Neural crest cell (in vitro differentiated cells): ENCODE measurements at places on chromosomes 2 and 18. TPM values are rescaled to one million over a fixed set of nuclear protein-coding genes. Genes with fewer than 3 reads are reported as not detected.

Gene RNASEH1
- total RNA-seq = 28.9 and 33.7 TPM in 2 replicates

Gene ALPI
- total RNA-seq = not detected in 2 replicates

Gene PXDN
- 217 and 218 TPM in 2 replicates for total RNA-seq

Gene FKBP1B
- total RNA-seq = 22.0 and 22.1 TPM in 2 replicates

Gene NYAP2
- 0.35 and 0.36 TPM in 2 replicates for total RNA-seq

Gene TLX2
- not detected in 2 replicates for total RNA-seq

Gene STPG4
- total RNA-seq = 0.26 and 0.34 TPM in 2 replicates

Gene RAD51AP2
- total RNA-seq = 0.16 and 0.23 TPM in 2 replicates

Gene EMILIN1
- 22.6 and 24.1 TPM in 2 replicates for total RNA-seq

Gene IL1B
- not detected in 2 replicates for total RNA-seq

Gene IHH
- 0.16 TPM in 1 of 2 replicates, not detected in the other for total RNA-seq

Gene MC5R
- total RNA-seq = not detected in 2 replicates

Gene ZNF407
- total RNA-seq = 13.1 and 13.2 TPM in 2 replicates

Gene DNAJC5G
- total RNA-seq = not detected in 2 replicates

Gene CXCR1
- total RNA-seq = not detected in 2 replicates

Gene IAH1
- 38.6 and 42.7 TPM in 2 replicates for total RNA-seq

Gene LONRF2
- 5.0 and 5.2 TPM in 2 replicates for total RNA-seq

Gene CCDC141
- total RNA-seq = not detected in 2 replicates

Gene POTEC
- not detected in 2 replicates for total RNA-seq

Gene RAX
- total RNA-seq = not detected in 2 replicates

Gene KCNS3
- 1.4 and 2.7 TPM in 2 replicates for total RNA-seq

Gene RAB31
- 18.9 and 23.6 TPM in 2 replicates for total RNA-seq

Gene MOCOS
- 2.6 TPM in 2 replicates for total RNA-seq

Gene CREG2
- 0.63 TPM in 1 of 2 replicates, not detected in the other for total RNA-seq

Gene MC2R
- total RNA-seq = not detected in 2 replicates

Gene RUFY4
- total RNA-seq = not detected in 2 replicates

Gene KIAA2012
- total RNA-seq = 0.07 and 0.34 TPM in 2 replicates

Gene SLC5A7
- total RNA-seq = 2.7 and 3.0 TPM in 2 replicates

Gene RAB10
- 112 and 113 TPM in 2 replicates for total RNA-seq

Gene IL1RN
- not detected in 2 replicates for total RNA-seq

Gene DHRS9
- not detected in 2 replicates for total RNA-seq

Gene UGT1A5
- not detected in 2 replicates for total RNA-seq

Gene KCNE4
- total RNA-seq = 0.09 TPM in 1 of 2 replicates, not detected in the other

Gene OSBPL1A
- total RNA-seq = 45.8 and 47.6 TPM in 2 replicates

Gene CHRNG
- not detected in 2 replicates for total RNA-seq

Gene CIB4
- total RNA-seq = not detected in 2 replicates

Gene ITGB6
- not detected in 2 replicates for total RNA-seq

Gene DSG4
- total RNA-seq = not detected in 2 replicates

Gene TMEM169
- 29.7 and 34.8 TPM in 2 replicates for total RNA-seq

Gene CNGA3
- total RNA-seq = 0.72 and 0.84 TPM in 2 replicates

Gene FLACC1
- 0.77 and 1.0 TPM in 2 replicates for total RNA-seq

Gene YES1
- total RNA-seq = 54.7 and 58.7 TPM in 2 replicates
